ENCODE measurements at places on chromosomes 3 and 15. TPM values are rescaled to one million over a fixed set of nuclear protein-coding genes. Genes with fewer than 3 reads are reported as not detected.

- peak overlapping the region; percentile 96 for H3K27ac ChIP-seq
- no peak for DNase-seq
- H3K4me1 ChIP-seq: peaks cover 45% of the 10 kb centered on the region
- H3K36me3 ChIP-seq: peaks cover 2% of the 10 kb centered on the region
- no peaks in the 10 kb centered on the region for H3K27me3 ChIP-seq
These were observed 130.8 kb downstream of the GHSR start for GRCh38 chr3:172317481-172317880.

GRCh38 chr3:142993958-142994442, 7.4 kb upstream of the U2SURP start:
- no peaks in the 10 kb centered on the region for H3K36me3 ChIP-seq
- H3K27ac ChIP-seq: no peak overlapping the region
- no peaks in the 10 kb centered on the region for H3K27me3 ChIP-seq

- H3K27me3 ChIP-seq: no peaks in the 10 kb centered on the region
- no peak overlapping the region for H3K4me3 ChIP-seq
- DNase-seq: no peak
- H3K27ac ChIP-seq: no peak overlapping the region
These were observed 42.0 kb downstream of the CRYBG3 start for GRCh38 chr3:97863775-97864174.

GRCh38 chr3:100570811-100571210, 38.6 kb upstream of the ADGRG7 start:
- no peak overlapping the region for H3K27ac ChIP-seq
- no peaks in the 10 kb centered on the region for H3K27me3 ChIP-seq
- H3K4me3 ChIP-seq: no peak overlapping the region

- H3K27me3 ChIP-seq: no peaks in the 10 kb centered on the region
- no peak overlapping the region for H3K4me3 ChIP-seq
- DNase-seq: peak; percentile 79
These were observed 46.3 kb downstream of the GOLIM4 start for GRCh38 chr3:168049367-168049974.

DNA sequence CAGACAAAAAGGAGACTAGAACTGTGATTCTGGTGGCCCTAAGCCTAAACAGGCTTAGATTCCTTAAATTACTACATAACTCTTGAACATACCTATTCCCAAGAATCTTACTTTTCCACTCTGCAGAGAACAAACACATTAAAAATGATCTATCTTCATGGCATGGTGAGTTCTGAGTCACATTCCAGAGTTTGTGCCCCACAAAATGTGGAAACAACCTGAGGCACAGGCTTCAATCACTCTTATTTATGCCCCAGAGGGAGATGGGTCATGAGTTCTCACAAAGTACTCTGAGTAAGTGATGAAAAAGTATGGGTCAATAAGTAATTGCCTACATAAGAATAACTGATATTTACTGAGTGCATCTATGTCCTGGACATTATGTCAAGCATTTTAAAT, 137.5 kb upstream of the SLC2A2 start:
- H3K4me1 ChIP-seq: peaks cover 5% of the 10 kb centered on the region
- no peak overlapping the region for H3K27ac ChIP-seq
- DNase-seq: no peak

GRCh38 chr3:186178412-186178811, 69.5 kb upstream of the ETV5 start:
- H3K4me1 ChIP-seq: no peaks in the 10 kb centered on the region
- no peak overlapping the region for H3K27ac ChIP-seq
- no peaks in the 10 kb centered on the region for H3K27me3 ChIP-seq
- no peak overlapping the region for H3K4me3 ChIP-seq
- DNase-seq: no peak

- no peak overlapping the region for H3K27ac ChIP-seq
- no peaks in the 10 kb centered on the region for H3K4me1 ChIP-seq
- no peak for DNase-seq
- H3K36me3 ChIP-seq: peaks cover 12% of the 10 kb centered on the region
These were observed 12.4 kb downstream of the USP4 start for GRCh38 chr3:49327485-49327884.

SEMA7A gene
- 18.5 TPM for polyA plus RNA-seq

SNX22 gene
- polyA plus RNA-seq: not detected
